RCC 7860 (cell line): ENCODE measurements at places on chromosomes 12 and 14.

DNA sequence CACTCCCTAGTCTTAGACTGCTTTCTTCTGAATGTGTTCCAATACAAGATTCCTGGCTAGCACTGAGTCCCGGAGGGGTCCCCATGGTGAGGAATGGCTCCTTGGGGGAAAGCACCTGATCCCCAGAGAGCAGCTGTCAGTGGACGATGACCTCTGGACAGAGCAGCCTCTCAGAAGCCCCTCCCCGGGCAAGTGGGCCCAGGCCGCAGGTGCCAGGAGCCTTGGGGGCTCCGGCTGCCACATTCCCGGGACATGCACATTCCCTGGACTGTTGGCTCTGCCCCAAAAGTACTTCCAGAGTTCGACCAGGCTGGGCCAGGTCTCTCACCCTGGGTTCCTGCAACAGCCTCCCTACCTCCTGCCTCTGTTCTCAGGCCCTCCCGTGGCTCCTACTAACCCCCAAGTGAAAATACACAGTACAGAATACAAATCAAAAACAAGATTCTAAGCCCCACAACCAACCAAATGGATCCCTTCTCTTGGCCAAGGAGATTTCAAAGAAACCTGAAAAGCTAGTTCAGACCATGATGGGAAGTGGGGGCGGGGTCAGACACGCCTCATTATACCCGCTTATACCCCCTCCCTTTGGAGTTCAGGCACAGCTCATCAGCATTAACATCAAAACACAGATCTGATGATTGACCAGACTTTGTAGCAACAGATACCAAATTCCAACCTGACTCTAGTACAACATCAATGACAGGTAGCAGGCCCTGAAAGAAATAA is 23.3 kb upstream of the BTBD6 start:
- DNase-seq: no peak

GRCh38 chr12:122094735-122095631 is 16.4 kb downstream of the MLXIP start:
- no peak for DNase-seq

DNA sequence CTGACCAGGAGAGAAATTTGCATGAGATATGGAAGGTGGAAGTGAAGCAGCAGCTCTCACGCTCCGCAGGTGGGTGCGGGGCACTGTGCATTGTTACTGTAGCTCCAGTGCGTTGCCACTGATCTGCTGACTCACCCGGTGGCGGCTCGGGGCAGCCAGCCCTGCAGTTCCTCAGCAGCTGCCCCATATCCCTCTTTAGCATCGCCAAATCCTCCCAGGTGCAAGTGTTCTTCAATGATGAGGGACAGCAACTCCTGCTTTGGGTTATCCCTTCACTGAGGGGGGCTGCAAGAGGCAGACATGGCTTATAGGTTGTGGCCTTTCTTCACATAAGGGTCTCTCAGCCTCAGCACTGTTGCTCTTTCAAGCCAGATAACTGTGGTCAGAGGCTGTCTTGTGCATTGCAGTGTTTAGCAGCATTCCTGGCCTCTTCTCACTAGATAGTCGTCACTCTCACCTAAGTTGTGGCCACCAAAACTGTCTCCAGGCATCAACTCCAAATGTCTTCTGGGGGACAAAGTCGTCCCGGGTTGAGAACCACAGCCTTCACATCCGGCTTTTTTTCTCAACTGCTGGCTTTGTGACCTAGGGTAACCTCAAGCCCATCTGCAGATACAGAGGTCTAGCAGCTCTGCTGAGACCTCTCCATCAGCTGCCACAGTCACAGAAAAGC is 180.8 kb downstream of the EFCAB11 start:
- DNase-seq: peak; percentile 22

DNA sequence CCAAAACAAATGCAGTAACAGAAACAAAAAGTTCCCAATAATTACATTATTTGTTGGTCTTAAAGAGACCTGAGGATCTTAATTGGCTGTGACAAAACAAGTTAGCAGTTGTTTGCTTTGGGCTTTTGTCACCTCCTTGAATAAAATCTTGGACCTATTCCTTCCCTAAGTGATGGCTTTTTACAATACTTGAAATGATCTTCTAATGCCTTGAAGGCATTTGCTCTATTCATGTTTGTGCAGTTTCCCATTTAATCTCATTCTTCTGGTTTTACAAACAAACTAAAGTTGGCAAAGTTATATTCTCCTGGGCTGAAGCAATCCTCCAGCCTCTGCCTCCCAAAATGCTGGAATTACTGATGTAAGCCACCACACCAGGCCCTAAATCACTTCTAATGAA is 98.8 kb downstream of the OSBPL8 start:
- no peak for DNase-seq

DNA sequence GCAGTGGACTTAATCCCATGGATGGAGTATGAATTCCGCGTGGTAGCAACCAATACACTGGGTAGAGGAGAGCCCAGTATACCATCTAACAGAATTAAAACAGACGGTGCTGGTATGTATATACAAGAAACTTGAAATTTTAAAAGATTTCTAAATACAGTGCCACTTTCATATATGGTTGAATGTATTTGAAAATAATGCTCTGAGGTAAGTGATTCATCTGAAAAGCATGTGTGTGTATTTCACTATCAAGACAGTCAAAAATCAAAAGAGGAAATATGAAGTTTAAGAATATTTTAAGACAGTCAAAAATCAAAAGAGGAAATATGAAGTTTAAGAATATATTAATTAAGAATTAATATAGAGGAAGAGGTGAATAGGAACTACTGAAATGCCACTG is 195.0 kb upstream of the PDZRN4 start:
- no peak for DNase-seq

- no peak for DNase-seq
Measured at GRCh38 chr14:105843444-105844046, 317.2 kb downstream of the TMEM121 start.

DNA sequence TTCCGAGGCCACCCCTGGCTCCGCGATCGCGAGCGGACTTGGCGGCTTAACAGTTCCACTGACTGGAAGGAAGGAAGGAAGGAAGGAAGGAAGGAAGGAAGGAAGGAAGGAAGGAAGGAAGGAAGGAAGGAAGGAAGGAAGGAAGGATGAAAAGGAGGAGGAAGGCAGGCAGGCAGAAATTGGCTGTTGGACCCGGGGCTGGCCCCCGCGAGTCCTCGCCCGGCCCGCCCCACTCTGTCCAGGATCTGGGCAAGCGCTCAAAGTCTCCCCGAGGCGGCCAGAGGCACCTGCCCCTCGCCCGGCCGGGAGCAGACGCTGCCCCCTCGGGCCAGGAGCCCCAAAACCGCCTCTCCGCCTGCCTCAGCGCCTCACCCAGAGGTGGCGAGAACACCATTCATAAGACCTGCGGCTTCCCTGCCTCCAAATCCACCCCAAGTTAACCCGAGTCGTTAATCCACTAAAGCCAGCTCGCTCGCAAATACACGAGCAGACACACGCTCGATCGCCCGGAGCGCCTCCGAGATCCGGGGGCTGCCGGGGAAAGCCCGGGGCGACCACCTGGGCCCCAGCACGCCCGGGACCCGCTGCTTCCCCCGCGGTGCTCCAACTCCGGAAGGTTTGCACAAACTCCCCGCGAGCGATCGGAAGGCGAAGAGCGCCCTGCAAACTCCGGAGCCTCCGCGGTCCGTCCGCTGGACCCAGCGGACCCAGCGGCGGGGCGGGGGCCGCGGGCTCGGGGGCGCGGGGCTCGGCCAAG is 844 bp downstream of the DPF3 start:
- DNase-seq: no peak

DNA sequence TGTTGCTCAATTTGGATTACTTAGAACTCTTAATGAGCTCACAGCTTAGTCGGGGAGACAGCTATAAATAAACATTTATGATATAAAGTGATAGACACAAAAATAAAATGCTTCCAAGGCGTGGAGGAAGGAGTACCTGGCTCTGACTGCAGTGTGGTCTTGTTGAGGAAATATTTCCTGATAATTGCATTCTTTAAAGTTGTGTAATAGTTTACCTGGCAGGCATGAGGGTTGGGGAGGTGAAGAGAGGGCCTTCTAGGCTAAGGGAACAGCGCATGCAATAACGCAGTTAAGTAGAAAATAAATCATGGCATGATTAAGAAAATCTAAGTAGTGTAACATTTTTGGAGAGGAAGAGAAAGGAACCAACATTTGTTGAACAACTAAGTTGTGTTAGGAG is 260.5 kb upstream of the ATP2B1 start:
- no peak for DNase-seq

DNA sequence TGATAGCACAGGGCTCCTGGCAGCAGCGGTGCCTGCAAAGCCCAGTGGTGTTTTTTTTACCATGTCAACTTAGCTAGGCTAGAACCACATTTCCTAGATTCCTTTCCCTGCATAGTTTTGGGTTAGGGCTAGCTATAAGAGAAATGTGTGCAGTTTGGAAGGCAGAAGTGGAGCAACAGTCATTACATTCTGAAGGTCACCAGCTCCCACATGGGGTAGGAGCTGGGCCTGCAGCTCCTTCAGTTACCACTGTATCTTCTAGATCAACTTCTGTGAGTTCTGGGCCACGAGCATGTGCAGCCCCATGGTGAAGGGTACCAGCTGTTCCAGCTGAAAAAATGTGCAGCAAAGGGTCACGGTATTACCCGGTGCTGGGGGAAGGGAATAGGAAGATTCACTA is 2.3 kb upstream of the SLC25A3 start:
- no peak for DNase-seq

- DNase-seq: no peak
Measured at GRCh38 chr14:83556065-83556464, 1973.9 kb upstream of the FLRT2 start.

DNA sequence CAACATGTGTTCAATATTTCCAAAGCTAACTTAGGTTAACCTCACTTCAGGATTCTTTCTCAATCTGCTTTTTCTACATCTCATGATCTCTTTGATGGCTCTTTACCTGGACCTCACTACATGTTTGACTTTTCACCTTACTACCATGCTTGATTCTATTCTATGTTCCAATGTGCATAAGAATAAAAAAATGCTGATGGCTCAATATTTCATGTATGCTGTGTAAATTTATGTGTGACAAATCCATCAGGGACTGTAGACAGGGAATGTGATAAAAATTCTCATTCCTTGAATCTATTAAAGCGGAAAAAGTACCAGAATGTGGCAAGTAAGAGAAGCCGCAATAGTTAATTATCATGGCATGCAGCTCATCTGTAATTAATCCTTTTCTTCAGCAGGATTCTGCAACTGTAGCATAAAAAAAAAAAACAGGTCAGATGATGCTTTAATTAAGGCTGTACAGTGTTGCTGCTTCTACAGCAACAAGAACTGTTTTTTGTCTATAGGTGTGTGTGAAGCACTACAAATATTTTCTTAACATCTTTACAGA is 276.9 kb upstream of the PRKD1 start:
- DNase-seq: no peak

GRCh38 chr12:51721282-51721940 is 127.1 kb downstream of the FIGNL2 start:
- DNase-seq: no peak

GRCh38 chr14:96264853-96265252 is 8.8 kb downstream of the BDKRB1 start:
- DNase-seq: no peak

GRCh38 chr12:1781772-1782171 is 38.6 kb upstream of the LRTM2 start:
- DNase-seq: no peak

DNA sequence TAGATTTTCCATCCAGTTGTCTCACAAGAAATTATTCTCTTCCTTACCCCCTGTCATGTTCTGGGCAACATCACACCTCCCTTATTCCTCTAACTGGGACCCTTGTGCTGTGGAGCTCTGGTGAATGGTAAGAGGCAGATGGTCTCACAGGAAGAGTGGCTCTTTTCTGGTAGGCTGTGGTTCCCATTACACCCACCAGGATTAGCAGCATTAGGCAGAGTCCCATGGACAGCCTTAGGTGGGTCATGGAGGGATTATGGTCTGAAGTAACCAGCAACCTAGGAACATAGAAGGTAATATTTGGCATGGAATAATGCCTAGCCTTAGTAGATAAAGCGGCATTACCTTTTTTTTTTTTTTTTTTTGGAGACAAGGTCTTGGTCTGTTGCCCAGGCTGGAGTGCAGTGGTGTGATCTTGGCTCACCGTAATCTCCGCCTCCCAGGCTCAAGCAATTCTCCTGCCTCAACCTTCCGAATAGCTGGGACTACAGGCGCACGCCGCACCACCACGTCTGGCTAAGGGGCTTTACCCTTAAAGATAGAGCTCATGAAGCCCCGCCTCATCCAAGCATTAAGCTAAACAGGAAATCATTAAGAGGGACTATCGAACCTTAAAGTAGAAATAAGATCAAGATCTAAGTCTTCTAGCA is 4.0 kb downstream of the C14orf119 start:
- DNase-seq: no peak

- peak; percentile 53 for DNase-seq
Measured at GRCh38 chr12:107400686-107401447, 284.7 kb upstream of the PWP1 start.

GRCh38 chr14:88518592-88519512 is 36.0 kb downstream of the PTPN21 start:
- peak; percentile 25 for DNase-seq

GRCh38 chr14:89912667-89913211 is 41.8 kb downstream of the EFCAB11 start:
- DNase-seq: peak; percentile 46

DNA sequence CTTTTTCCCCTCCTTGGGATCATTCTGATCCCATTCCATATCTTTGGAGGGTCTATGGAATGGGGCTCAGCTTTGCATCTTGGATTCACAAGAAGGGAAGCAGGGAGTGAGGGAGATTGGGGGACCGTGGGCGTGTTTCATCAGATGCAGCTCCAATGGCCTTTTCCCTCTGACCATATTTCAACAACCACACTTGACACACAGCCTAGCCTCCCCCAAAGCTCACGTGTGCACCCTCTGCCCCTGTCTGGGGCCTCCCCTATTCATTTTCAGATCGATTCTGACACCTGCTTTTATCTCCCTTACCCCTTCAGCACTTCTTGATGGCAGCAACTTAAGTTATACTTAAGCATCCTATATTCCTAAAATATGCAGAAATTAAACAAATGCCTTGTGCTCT is 126.6 kb downstream of the CHST11 start:
- DNase-seq: no peak

DNA sequence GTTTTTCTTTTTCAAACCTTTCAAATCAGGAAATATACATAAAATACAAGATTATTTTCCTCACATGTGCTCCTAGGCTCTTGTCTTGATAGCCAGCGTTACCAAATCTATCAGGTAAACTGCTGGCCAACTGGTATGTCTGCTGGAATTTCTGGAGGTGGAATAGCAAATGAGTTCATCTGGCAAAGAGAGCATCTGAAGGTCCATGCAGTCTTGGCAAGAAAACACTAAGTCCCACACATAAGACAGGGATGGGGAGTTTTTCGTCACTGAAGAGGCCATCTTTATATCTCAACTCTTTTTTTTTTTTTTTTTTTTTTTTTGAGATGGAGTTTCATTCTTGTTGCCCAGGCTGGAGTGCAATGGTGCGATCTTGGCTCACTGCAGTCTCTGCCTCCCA is 60.1 kb downstream of the DERA start:
- DNase-seq: no peak
